AG10803 (cell line): ENCODE measurements at places on chromosomes 6 and 20.
A peak's percentile ranks its signal among the peaks of the same experiment; 100 is the strongest.

DNA sequence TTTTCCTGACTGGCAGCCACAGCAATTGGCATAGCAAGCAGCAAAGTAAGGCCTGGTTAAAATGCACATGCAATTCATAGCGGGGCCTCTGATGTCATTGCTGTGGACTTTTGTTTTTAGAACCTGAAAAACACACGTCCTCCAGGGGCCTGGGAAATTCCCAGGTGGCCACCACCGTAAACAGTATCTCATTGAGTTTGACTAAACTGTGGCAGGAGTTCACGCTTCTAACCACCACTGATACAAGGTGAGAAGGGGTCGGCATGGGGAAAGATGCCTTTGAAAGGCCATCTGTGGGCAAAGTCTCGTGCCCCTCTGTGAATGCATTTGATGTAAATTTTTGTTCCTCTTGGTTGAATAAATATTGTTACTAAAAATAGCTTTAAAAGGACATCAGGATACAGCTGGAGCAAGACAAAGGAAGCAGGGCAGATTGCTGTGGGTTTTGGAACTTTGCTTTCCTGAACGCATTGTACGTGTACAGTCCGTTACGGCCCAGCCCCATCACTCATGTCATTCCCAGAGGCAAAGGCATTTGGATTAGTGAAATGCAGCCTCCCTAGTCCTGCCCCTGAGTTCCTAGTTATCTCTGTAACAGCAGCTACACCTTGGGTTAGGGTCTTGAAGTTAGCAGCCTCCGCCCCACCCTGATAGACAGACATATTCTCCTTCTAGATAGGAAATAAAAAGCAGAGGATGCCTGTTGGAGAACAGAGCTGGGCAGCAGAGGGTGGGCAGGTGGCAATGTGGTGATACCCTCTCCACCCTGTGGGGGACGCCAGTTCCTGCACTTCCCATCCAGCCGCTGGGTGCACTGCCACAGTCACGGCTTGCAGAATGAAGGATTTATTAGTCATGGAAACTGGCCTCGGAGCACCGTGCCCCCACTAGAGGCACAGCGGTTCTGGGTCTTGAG, 80.3 kb downstream of the ZDHHC14 start:
- peak; percentile 10 for DNase-seq

DNA sequence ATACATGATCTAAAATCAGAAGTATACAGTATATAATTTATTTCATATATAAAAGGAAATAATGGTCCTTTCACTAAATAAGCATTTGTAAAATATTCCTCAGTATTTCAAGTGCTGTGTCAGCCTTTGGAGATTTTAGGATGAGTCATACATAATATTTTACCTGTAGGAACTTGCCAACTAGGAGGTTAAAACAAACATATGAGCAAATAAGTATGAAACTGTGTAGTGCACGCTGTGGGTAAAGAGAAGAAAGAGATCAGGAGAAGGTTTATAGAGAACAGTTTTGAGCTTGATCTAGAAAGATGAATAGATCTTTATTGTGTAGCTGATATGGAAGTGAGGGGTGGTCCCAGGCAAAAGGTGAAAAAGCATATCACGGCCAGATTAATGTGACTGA, 169.9 kb upstream of the RNF217 start:
- no peak for DNase-seq

GRCh38 chr20:10654630-10655029, 19.2 kb downstream of the JAG1 start:
- no peak for DNase-seq

DNA sequence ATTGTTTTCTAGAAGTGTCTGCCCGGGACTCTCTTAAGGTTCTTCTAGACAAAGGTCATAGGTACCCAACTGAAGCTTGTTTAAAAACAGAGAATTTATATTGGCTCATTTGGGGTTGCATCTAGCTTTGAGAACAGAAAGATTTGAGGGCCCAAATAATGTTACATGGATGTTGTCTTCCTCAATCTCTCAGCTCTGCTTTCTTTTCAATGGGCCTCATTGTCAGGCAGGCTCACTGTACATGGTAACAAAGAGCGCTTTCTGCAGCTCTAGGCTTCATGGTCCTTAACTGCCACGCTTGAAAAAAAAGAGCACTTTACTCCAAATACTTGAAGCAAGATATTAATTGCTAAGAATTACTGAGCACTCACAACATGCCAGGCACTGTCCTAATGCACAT, 22.2 kb downstream of the NHLRC1 start:
- no peak for DNase-seq

DNA sequence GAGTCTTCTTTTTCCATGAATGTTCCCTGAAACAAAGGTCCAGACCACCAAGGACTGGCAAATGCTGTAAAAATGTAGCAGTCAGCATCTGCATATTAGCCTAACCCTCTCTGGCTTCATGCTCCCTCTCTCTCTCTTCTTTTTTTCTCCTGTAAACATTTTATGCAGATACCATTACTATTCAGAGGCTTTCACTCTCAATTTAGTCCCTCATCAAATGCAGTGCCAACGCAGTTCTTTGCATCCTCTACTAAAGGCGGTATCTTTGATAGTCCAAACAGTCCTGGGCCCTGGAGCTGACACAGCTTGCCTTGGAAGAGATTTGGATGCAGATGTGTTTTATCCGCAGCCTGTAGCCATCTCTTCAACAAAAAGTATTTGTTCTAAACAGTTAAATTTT, 167.1 kb upstream of the MMS22L start:
- no peak for DNase-seq
